ENCODE measurements at places on chromosomes 1 and 21.

GRCh38 chr21:35461700-35462099, 412.6 kb upstream of the RUNX1 start:
- no peak for DNase-seq

DNA sequence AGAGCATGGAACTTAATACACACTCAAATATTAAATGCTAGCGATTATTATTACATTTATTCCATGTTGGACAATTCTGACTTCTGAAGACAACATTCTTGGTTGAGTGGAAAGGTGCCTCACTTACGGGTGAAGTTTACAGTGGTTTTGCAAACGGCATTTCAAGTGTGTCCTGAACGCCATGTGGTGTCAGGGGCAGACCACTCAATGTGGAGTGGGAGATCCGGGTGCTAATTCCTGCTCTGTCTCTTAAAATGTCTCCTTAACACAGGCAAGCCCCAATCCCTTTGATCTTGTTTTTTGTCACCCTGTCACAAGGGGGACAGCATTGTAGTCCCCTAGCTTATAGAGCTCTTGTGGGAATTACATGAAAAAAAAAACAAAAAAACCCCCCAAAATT, 5.6 kb upstream of the TDRD10 start:
- no peak for DNase-seq

GRCh38 chr21:36120304-36120888, 14.5 kb upstream of the CBR3 start:
- no peak for DNase-seq

- DNase-seq: no peak
Measured at GRCh38 chr1:101532377-101532776, 295.6 kb downstream of the S1PR1 start.

DNA sequence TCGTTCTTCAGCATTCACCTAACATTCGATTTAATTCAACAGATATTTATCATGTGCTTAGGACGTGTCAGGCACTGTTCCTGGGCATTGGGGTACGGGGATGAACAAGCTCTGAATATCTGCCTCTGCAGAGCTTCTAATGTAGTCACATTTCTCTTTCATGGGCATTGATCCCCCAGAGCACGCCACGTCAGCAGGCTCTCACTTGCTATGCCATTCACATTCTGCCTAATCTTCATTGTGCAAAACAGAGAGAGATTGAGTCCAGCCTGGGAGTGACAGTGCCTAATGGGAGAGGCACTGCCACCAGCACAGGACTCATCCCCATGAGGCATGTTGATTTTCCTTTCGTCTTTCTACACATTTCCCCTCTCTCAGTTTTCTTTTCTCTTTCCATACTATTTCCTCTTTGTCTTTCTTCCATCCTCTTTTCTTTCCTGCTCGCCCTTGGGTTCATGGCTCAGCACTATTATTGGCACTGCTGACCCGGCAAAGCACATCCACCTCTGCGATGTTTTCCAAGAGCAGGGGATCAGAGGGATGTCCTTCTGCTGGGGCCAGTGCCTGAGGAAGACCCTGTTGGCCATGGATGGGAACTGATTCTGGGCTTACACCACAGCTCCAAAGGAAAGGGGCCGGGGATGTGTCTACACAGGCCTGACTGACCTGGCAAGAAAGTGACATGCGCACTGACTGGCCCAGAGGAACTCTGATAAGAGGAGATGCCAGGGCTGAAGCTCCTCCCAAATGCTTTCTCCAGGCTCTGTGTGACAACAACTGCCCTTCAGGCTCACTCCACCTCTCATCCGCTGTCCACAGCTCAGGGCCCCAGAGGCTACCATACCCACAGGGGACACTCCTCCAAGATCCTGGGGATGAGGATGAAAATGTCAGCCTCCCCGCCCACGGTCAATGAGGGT, 195.9 kb downstream of the TOMM20 start:
- DNase-seq: no peak

DNA sequence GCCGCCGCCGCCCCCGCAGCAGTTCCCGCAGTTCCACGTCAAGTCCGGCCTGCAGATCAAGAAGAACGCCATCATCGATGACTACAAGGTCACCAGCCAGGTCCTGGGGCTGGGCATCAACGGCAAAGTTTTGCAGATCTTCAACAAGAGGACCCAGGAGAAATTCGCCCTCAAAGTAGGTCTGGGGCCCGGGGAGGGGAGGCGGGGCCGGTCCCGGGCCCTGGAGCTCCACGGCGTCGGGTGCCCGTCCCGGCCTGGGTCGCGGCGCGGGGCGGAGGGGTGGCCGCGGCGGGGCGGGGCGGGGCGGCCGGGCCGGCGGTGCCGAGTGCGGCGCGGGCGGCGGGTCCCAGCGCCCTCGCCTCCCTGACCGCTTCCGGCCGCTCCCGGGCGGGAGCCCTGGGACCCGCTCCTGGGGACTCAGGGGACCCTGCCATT, 646 bp downstream of the MAPKAPK2 start:
- DNase-seq: peak; percentile 36

DNA sequence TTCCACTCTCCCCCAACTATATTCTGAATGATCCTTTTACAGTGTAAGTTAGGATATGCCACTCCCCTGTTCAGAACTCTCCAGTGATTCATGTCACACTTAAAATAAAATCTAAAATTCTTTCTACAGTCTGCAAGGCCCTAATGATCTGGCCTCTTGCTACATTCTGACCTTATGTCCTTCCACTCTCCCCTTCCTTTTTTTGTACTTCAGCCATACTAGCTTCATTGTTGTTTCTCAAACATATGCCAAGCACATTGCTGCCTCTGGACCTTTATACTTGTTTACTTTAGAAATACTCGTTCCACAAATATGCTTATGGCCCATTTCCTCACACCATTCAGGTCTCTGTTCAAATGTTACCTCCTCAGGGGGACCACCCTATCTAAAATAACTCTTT, 14.8 kb upstream of the PSMA5 start:
- no peak for DNase-seq

GRCh38 chr1:172373864-172374263, 46.6 kb upstream of the C1orf105 start:
- DNase-seq: no peak

DNA sequence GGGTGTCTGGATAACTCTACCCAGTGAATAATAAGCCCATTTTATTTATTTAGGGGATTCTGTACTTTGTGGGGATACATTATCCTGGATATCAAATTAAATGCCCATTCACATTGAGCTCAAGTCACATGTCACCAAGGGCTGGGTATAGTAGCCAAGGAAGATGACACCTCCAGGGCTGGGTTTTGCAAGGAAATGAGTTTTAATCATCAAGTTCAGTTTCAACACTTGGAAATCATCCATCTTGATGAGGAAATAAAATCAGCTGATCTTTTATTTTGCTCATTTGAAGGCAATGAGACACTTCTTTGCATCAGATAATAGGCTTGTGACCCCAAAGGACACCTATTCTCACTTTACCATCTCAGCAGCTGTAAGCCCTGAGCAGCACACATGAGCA, 80.0 kb upstream of the TNR start:
- DNase-seq: no peak

DNA sequence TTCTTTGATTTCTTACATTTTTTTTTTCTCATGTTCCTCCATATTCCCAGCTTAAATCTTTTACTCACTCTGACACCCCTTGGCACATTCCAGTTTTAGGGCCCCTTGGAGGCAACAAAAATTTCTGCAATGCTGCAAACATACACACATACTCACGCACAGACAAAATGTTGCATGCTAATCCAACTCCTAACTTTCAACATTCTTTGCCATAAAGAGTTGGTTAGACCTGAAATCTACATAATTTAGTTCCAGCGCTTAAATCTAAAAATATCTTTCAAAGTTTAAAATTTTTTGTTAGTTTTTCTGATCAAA, 103.9 kb downstream of the PTPN14 start:
- DNase-seq: no peak

DNA sequence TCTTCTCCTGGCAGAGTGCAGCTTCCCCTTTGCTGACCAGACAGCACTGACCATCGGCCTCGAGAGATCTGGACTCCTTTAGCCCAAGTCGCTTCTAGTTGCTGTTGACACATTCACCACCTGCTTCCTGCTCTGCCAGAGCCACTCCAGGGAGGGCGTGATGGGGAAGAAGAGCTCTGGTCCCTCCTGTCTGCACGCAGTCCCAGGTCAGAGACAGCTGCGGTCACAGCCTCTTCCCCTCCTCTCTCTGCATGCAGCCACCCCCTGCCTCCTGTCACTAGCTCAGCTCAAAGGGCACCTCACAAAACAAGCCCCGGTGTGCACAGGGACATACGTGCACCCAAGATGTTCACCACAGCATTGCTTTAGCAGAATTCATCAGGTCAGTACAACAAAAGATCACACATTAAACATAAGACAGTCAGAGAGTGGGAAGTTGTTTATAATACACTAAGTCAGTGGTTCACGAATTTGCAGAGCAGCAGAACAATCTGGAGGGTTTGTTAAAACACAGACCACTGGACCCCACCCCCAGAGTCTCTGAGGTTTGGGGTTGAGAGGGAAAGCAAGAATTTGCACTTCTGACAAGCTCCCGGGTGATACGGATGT, 132.9 kb downstream of the SYF2 start:
- DNase-seq: no peak

All from T47D (cell line).